ENCODE measurements at places on chromosomes 13 and 19.

DNA sequence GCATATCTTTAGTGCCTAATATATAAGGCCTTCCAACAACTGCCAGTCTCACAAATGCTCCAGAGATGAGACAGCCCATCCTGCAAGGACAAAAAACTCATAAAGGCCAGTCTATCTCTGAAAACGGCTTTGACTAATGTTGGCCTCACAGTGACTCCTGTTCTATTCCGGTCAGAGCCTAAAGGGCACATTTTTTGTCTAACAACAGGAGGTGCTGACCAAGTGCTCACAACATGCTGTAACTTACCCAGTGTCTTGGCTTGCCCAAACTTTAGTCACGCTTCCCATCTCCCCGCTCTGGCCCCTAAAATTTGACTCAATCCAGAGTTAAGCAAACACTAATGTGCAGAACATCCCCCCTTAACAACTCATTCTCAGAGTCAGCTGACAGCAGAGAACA is 1411.2 kb upstream of the MIR17HG start:
- no peak for DNase-seq

DNA sequence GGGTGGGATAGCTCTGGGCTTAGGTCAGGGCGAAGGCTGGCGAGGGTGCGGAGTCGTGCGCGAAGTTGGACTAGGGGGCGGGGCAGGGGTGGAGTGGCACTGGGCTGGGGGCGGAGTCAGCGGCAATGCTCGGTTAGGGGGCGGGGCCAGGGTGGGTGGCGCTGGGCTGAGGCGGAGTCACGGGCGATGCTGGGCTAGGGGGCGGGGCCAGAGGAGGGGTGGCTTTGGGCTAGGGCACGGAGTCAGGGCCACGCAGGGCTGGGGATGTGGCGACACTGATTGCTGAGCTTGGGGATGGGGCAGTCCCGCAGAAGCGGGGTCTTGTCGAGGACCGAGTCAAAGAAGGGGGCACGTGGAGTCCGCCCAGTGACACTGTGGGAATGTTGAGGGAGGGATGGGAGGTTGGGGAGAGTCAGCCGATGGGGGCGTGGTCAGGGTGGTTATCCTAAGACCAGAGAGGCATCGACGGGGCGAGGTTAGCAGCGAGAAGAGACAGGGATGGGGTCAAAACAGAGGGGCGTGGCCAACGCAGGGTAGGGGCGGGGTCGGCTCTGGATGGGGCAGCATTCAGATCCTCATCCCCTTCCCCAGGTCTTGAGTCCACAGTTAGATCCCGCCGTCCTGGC is 8.7 kb downstream of the HOMER3 start:
- no peak for DNase-seq

- DNase-seq = no peak
These were observed 184.2 kb downstream of the LACC1 start for GRCh38 chr13:44063881-44064280.

- DNase-seq = no peak
These were observed 3.7 kb upstream of the PDE4A start for GRCh38 chr19:10416380-10417257.

DNA sequence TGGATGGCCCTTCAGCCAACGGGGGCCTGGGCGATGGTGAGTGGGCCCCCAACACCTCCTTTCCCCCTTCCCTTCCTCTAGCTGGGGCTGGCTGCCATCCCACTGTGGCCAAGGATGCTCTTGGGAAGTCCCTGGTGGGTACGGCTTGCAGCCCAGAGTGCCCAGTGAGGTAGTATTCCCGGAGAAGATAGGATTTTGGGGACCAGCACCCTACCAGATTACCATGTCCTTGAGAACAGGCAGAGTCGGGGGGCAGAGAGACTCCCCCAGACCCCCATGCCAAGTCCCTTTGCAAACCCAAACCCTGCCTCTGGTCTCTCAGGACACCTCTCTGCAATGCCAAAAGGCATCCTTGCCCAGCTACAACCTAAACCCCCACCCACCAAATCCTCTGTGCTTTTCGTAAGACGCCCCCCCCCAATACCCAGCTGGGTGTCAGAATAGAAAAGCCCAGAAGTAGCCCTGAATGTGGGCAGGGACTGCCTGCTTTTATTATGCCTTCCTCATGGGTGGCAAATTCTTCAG is 1.7 kb downstream of the HIF3A start:
- DNase-seq = no peak

DNA sequence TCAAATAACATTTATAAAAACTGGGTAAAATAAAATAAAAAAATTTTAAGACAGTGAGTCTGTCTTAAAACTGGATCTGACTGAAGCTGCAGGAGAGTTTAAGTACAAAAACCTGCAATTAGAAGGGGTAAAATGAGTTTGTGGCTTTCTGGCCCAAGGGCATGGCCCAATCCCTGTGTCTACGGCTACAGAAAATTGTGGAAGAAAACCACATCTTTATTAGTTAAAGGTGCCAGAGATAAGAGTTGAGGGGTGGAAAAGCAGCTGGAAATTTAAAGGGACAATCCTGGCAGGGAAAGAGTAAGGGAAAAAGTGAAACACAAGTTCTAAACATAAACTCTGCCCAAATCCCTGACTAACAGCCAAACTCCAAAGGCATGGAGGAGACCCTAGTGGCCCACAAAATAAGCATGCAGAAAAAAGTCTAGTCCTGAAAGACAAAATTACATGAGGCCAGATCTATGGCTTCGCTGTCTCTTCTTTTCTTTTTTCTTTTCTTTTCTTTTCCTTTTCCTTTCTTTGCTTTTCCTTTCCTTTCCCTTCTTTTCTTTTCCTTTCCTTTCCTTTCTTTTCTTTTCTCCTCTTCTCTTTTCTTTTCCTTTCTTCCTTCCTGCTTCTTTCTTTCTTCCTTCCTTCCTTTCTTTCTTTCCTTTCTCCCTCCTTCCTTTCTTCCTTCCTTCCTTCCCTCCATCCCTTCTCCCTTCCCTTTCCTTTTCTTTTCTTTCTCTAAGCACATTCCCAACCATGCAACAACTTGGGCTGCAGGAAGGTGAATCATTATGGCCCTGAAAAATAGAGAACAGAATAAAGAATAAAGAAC is 23.5 kb upstream of the DLEU7 start:
- no peak for DNase-seq

DNA sequence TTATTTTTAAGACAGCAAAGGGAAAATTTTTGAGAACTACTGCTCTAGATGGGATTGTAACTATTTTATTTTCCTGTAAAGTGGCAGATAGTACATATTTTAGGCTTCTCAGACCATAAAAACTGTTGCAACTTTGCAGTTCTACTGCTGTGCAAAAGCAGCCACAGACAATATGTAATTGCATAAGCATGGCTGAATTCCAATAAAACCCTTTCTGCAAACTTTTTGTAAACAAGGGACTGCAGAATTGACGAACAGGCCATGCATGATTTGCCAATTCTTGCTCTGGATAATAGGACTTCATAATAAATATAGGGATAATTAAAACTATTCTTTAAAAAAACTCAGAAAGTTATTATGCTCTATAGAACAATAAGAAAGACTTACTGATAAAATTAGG is 149.1 kb downstream of the SLITRK5 start:
- no peak for DNase-seq

DNA sequence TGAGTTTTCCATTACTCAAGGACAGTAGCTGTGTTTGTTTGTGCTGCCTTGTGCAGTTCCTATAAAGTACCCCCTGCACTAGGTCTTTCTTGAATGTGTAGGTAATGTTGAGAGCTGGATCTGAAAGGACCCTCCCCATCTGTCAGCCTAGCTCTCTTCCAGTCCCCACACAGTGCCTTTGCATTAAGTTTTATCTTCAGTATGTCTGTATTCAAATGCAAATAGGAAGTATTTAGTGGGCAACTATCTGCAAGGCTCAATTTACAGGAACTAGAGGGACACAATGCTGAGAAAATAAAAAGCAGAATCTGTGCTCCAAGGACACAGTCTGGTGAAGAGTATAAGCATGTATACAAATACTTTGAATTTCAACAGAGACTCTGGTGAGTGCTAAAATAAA is 558.5 kb downstream of the RFC3 start:
- DNase-seq = no peak
